Esophagus squamous epithelium (tissue), 5 donors: ENCODE measurements at places on chromosomes 12 and 14. TPM values are rescaled to one million over a fixed set of nuclear protein-coding genes. Genes with fewer than 3 reads are reported as not detected.

Gene CALCOCO1
- 29.5 TPM for total RNA-seq

Gene THAP2
- 5.7 TPM for total RNA-seq

DNA sequence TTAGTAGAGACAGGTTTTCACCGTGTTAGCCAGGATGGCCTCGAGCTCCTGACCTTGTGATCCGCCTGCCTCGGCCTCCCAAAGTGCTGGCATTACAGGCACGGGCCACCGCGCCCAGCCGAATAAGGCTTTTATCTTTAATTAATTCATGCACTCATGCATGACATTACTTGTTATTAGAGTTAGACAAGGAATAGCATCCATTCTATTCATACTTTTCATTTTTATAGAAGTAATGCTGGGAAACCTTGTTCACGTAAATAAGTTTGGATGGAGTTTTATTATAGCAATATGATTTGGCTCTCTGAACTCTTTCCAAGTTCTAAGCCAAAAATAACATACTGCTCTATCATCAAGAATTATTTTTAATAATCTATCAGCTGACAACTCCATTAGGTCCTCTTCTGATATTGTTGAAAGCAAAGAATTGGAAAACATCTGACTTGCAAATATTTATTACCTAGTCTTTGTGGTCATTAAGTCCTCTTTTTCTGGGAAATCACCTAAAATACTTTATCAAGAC, 168.8 kb upstream of the CCND2 start:
- no peaks in the 10 kb centered on the region for H3K36me3 ChIP-seq
- no peaks in the 10 kb centered on the region for H3K4me1 ChIP-seq
- H3K27ac ChIP-seq: no peak overlapping the region
- no peak overlapping the region for H3K4me3 ChIP-seq

DNA sequence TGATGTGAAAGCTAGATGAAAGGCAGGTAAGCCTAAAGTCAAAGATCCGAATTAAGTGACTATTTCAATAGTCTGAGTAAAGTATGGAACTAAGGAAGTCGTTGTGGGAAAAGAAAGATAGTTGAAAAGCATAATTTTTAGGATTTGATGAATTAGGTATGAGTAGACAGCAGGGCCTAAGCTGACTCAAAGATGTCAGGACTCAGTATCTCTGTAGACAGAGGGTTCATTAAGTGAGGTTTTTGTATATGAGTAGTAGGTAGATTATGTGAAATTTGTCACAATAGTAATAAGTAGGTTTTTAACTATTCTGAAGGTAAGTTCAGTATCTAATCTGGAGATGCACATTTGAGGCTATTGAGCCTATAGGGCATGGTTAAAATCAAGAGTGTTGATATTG, 196.4 kb downstream of the RASSF9 start:
- H3K36me3 ChIP-seq: no peaks in the 10 kb centered on the region
- DNase-seq: no peak
- H3K27ac ChIP-seq: no peak overlapping the region
- peaks cover 28% of the 10 kb centered on the region for H3K4me1 ChIP-seq
- no peak overlapping the region for H3K4me3 ChIP-seq
